ENCODE measurements at places on chromosomes 7 and 10.

DNA sequence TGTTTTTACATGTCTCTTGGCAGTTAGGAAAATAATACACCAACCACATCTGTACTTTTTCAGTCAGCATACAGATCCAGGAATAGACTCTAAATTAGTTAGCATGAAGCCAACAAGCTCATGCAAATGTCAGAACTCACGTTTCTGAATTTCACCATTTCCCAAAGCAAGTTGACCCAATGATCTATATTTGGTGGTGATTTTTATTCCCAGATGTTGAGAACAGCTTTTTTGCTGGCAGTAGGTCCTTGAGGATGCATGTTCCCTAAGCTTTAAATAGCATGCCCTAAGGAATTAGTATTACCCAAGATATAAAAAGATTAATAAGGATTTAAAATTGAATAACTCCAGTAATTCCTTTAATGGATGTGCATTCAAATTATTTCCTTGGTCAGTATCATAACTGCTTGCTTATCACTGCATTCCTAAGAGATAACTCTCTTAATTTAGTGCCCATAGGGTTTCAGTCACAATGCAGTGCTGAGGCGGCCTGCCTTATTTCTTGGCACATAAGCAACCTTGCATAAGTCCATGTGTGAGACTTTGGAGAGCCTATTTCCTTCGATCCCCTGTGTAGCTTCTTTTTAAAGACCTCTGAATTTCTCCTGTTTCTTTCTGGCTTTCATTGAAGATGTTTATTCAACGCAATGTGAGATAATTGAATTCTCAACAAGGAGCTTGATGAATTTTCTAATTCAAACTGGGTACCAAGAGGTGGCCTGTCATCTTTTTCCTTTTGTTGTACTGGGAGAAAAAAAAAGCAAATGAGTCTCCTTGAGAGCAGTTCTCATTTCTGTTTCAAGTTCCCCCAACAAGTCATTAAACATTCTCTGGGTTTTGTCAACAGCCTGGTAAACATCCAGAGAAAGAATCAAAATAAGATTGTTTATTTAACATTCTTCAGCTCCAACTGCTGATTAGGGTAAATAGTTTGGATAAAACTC lies 135.3 kb upstream of the MEOX2 start:
- no peak for DNase-seq

DNA sequence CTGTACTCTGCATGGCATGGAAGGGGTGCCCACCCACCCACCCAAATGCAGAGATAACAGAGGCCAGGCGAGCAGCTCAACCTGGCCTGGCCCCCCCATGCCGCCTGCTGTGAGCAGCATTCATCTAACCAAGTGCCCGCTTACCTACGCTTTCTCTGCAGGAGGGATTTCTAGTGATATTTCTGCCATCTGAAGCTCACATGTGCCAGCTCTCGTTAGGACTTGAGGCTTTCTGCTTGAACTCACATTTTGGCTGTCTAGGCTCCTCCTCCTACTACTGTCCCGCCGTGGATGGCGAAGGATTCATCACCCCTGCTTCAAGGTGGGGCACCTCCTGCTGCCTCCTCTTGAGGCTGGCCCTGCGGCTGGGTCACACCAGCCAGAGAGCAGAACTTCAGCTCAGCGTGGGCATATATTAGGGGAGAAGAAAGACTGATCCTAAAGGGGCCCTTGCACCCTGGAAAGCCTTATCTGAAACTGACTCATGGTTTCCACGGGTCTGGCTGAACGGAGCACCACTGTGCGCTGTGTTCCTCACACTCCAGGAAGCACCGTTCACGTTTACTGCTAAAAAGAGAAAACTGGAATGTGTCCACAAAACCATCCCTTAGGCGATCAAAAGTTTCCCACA lies 45.5 kb downstream of the CTBP2 start:
- no peak for DNase-seq

GRCh38 chr10:124381011-124381611 lies 37.6 kb downstream of the OAT start:
- DNase-seq = peak; percentile 45

DNA sequence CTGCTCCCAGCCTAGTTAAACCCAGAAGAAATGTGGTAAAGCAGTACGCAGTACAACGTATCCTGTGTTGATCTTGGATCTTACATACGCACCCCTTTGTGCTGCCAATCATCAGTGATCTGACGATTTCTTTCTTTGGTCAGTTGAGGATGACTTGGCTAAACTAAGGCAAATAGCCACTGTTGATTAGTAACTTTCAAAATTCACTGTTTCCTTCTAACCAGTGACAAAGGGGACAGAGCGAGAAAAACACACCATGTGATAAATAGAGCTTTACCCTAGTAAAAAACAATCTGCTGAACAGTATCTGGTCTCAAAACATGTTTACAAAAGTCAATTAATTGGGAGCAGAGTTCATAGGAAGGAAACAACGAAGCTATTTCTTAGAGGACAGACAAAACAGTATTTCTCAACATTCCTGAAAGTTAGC lies 123.2 kb upstream of the RAB18 start:
- no peak for DNase-seq

GRCh38 chr10:126210051-126210651 lies 178.1 kb downstream of the ADAM12 start:
- no peak for DNase-seq

DNA sequence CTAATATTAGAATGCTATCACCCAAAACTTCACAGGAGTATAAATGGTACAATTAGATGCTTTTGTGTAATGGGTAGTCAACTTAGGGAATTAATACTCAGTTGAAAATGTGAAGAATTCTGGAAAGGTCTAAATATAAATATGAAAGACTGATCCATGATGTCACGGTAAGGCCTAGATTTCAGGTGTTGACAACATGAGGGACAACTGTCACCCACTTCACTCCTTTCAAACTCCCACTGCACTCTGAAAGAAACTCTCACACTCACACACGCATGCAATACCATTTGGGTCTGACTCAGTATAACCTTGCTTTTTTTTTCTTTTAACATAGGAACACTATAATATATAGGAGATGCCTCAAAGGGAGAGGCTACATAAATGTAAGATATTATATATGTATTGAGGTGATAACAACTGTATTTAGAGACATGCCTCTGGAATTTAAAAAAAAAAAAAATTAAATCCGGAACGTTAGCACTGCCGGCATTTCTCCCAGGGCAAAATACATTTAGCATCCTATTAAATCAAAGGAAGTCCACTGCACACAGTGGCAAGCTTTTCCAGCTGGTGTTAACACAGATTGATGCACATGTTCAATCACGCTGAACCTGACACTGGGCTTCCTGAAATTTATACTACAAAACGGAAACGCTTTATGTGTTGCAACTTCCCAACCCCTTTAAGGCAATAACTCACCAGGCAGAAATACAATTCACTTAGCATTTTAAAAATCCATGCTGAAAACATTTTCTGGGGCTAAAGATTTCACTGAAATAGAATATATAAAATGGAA lies 74.9 kb downstream of the RSU1 start:
- peak; percentile 69 for DNase-seq

DNA sequence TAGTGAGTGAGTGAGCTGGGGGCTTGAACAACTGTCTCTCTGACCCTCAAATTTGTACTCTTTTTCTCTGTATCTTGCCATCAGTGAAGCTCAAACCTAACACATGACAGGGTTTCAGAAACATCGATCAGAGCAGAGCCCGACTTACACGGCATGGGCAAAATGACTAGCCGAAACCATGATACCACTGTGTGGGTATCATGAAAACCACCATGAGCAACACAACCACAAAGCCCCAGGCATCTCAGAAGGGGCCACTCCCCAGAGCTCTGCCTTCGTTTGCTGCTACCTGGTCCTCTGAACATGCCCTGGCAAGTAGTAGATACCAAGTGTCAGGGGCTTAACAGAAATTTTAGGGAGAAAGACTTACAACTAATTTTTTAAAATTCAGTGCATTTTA lies 308.5 kb downstream of the WDR11 start:
- DNase-seq = no peak

Data from common myeloid progenitor, CD34-positive (primary cell).